ENCODE measurements at places on chromosomes 6 and 20.

DNA sequence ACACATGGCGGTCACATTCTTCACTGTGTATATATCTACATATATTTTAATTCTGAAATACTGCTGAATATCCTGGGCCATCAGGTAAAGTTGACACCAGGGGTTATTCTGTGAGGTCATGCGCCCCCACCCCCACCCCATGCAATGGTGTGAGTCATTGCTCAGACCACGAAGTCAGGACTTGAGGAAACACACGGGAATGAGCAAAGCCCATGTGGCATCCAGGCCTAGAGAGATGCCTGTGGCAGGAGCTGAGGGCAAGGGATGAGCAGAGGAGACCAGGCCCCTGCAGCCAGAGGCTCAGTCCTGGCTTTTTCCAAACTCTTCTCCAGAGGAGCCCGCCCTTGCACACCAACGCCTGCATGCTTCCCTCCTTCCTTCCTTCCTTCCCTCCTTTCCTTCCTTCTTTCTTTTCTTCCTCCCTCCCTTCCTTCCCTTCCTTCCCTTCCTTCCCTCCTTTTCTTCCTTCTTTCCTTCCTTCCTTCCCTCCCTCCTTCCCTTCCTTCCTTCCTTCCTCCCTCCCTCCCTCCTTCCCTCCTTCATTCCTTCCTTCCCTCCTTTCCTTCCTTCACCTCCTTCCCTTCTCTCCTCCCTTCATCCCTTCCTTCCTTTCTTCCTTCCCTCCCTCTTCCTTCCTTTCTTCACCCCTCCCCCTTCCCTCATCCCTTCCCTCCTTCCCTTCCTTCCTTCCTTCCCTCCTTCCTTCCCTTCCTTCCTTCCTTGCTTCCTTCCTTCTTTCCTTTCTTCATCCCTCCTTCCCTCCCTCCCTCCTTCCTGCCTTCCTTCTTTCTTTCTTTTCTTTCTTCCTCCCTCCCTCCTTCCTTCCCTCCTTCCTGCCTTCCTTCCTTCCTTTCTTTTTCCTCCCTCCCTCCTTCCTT is 72.0 kb upstream of the INSM1 start:
- no peak for DNase-seq

DNA sequence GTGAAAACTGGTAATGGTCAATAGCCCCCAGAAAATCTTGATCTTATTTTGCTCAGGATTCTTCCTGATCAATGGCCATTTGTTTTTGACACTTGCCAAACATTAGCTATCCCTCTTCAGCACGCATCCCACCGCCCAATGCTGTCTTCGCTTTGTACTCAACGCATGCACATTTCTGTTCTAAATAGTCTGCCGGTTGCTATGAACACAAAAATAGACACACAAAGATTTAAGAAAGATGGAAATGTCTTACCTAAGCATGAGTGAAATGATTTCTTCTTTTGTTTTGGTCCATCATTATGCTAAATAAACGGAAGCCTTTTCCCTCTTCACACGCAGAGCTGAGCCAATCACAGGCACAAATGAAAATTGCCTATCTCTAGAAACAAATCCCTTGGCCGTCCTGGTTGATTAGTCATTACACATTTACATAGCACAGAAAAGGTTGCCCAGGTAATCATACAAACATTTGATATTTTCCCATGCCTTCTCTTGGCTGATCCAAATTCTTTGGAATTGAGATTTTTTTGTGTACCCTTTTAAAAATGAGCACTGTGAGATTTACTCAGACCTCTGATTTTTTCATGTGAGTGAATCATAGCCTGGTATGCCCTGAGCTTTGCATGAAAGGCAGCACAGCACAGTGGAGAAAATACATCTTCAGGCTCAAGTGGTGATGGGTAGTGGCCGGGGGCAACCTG is 70.5 kb upstream of the FAM184A start:
- DNase-seq, result no peak

DNA sequence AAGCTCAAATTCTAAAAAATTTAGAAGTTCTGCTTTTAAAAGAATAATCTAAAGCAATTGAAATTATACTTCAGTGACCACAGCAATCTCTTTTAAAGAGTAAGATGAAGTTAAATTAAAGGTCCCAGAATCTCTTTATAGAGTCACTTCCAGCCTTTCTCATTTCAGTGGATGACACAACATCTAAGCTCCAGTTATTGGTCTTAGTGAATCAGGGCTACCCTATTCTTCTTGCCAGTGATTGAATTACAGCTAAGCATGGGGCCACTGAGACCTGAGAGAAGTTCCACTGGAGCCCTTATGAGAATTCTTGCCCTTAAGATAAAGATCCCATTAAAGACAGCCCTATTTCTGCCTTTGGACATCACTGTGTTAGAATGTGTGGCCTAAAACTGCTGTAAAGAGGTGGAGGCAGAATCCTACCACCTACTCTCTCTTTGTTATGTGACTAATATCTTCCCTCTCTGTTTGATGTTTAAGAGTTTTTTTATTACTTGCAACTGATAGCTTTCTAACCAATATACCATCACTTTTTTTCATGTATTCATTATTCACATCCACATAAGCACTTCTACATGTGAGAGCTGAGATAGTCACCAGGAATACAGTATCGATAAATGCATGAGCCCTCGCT is 128.6 kb downstream of the UNC5CL start:
- no peak for DNase-seq

DNA sequence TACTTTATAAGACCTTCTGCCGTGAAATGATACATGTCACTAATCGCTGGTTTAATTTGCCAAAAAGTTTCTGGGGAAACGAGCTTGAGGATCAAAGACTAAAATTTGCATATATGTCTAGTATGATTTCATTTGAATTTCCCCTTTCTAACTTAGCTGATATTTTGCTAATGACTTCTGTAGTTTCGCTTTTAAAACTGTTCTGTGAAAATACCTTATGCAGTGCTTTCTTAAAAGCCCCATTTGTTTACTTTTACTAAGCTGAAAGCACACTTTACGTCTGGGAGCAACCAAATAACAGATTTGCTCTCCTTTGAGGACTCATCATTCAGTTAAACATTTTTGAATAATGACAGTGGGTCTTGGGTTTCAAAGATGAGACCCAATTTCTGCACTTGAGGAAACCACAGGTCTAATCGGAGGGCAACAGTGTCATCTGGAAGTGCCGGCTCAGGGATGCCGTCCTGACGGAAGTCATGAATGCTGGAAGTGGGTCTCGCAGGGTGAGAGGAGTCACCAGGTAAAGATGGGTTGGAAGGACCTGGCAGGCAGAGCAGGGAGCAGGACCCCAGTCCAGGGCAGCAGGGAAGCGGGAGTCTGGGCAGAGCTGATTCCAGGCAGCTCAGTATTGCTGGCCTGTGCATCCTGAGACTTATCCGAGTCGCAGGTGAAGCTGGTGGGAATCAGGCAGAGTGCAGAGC is 33.2 kb downstream of the PLEKHG1 start:
- no peak for DNase-seq
